Globus pallidus (tissue), 1 donor: ENCODE measurements at places on chromosomes 4 and X.
A peak's percentile ranks its signal among the peaks of the same experiment; 100 is the strongest.

DNA sequence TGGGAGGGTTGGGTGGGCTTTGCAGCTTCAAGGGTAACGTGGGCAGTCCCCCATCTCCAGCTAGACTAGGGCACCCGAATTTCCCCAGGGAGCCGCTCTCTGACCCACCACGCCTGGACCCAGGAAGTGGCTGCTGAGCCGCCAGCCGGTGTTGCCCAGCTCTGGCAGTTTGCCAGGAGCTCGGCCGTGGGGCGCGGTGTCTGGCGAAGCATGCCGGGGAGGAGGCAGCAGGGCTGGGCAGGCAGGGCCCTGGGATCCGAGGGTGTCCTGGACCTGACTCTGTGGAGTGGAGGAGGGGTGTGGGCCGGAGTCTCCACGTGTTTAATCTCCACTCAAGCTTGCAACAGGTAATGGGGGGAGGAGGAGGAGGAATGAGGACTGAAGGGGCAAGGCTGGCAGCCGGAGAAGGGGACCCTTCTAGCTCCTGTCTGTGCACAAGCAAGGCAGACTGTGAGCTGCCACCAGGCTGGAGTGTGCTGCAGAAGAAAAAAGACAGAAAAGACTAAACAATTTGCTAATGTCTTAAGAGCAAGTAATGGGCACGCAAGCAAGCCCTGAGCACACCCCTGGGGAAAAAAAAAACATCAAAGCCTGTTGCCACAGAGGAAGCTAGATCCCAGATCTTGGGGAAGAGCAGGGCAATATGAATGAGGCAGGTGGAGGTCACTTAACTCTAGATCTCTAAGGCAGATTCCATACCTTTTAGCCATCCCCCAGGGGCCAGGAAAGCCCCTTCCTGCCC lies 2.4 kb downstream of the LONRF3 start:
- DNase-seq: no peak

GRCh38 chrX:32893751-32894150 lies 317.6 kb downstream of the DMD start:
- DNase-seq: no peak

GRCh38 chr4:160352637-160353036 lies 1249.8 kb downstream of the RAPGEF2 start:
- no peak for DNase-seq

DNA sequence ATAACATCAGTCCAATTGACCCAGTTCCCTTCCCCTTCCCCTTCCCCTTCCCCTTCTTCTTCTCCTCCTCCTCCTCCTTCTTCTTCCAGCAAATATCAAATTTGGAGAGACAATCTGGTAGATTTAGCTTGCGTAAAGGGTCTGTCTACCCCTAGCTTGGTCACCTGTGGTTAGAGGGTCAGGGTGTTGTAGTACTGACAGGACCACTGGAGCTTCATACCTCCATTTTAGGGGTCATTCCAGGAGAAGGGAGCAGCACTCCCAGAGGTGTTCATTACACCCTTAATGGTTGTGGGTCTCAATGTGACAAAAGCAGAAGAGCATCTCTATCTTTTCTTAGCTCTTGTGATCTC lies 3.7 kb upstream of the FGB start:
- no peak for DNase-seq

- DNase-seq: no peak
Observed at GRCh38 chr4:122577189-122577553, 43.7 kb downstream of the IL21 start.

DNA sequence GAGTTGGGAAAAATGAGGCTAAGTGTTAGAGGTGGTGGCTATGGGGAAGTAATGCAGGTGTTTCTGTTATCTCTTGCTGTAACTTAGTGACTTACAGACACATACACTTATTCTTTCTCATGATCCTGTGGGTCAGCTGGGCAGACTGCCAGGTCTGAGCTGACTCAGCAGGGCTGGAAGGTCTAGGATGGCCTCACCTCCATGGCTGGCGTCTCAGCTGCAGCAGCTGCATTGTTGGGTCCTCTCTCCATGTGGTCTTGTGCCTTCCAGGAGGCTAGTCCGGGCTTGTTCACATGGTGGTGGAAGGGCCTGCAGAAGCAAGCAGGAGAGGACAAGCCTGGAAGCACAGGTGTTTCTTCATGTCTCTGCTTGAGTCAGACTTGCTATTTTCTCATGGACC lies 172.7 kb downstream of the NHS start:
- DNase-seq: no peak

DNA sequence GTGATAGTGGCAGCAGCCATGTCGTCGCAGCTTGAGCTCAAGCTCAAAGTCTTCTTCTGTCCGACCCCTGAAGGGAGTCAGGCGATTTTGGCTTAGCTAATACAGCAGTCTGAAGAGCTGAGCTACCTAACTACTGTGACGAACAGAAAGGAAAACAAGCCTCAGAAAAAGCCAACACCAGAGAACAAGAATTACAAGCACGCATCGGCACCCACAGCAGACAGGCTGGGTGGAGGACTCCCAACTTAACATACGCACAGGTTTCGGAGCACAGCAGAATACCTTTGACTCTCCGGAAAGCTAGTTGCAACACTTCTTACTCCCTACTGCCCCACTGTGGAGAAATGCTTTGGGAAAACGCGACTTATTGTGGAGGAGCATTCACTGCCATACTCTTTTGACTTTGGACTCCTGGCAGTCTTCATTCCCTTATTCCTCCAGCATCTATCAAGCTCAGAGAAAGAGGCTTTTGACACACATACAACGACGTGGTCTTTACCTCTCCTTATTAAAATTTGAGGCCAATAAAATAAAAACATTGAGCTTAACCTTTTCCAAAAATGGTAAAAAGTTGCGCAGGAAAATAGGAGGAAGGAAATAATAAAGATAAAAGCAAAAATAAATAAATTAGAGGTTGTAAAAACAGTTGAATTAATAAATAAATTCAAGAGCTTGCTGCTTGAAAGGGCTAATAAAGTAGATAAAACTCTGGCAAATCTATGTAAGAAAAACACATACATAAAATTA lies 41.3 kb upstream of the GPC3 start:
- peak; percentile 4 for DNase-seq

GRCh38 chr4:174461466-174462106 lies 60.7 kb downstream of the HPGD start:
- no peak for DNase-seq

DNA sequence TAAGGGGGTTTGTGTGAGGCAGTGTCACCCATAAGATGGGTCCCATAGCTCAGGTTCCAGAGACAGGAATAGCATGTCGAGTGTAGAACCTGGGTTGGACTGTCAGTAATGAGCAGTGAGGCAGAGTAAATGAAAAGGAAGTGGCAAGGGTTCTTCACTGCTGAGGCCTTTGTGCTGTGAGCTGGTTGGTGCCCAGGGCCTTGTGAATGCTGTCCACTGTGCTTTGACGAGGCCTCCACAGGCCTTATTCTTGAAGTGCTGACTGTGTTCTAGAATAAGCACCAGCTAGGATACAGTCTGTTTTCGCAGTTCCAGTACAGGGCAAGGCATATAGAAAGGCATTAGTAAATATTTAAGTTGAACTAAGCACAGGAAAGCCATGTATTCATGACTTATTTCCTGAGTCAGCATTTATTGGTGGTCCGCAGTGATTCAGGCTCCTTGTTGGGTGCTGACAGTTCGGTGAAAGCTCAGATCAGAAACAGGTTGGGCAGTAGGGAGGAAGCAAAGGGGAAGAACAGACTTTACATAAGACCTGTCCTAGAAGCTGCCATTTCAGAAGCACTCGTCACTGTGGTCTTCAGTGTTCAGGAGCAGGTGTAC lies 25.6 kb upstream of the TADA2B start:
- peak; percentile 50 for DNase-seq

DNA sequence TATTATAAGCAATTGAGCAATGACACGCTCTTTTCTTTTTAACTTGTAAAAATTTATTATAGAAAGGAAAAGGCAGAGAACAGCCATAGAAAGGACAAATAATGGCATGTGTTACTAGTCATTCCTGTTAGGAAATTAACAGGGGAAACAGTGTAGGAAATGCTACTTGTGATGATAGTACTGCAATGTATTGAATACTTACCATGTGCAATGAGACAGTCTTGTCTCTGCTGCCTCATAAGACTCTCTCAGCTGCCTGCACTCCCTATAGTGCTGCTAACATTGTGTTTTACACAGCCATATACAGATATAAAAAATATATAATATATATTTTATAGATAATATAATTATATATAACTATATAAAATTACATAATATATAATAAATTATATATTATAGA lies 62.3 kb upstream of the SHOX start:
- DNase-seq: no peak

- DNase-seq: peak; percentile 88
Observed at GRCh38 chrX:123961268-123962005, at the start of gene STAG2. TSS of gene STAG2 (plus strand) at chrX:123961706. CDS start at chrX:124022628, 60,922 bp downstream.

DNA sequence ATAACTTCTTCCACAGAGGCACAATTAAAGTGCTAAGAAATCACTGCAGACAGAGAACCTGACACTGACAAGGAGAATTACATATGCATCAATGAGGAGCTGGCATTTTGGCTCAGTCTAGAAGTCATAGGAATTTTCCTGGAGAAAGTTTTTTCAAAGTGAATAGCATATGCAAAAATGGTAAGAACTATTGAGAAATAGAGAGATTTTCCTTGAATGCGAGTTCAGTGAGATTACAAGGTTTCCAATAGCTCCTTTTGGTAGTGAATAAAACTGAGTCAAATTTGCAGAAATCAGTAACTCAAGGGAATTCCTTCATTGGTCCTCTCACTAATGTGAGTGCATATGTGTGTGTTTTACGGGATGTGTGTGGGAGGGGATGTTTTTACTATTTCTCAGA lies 557.5 kb downstream of the PPARGC1A start:
- DNase-seq: no peak

DNA sequence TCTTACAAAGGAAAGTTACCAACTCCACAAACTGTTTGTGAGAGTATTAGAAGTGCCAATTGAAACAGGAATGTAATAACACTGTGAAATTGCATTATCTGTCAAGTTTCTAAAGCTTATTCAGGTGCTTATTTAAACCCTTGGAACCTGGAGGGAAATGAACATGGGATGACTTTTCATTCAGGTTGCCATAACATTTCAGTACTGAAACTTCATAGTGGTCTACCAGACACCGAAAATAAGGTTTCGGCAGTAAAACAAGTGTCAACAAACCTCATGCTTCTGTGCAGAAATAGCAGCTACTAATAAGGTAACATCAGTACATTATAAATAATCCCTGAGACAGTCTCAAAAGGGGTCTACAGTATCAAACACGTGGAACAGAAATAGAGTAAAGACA lies 890.7 kb upstream of the INTU start:
- DNase-seq: no peak

GRCh38 chr4:115117651-115118050 lies 4.2 kb upstream of the NDST4 start:
- no peak for DNase-seq

DNA sequence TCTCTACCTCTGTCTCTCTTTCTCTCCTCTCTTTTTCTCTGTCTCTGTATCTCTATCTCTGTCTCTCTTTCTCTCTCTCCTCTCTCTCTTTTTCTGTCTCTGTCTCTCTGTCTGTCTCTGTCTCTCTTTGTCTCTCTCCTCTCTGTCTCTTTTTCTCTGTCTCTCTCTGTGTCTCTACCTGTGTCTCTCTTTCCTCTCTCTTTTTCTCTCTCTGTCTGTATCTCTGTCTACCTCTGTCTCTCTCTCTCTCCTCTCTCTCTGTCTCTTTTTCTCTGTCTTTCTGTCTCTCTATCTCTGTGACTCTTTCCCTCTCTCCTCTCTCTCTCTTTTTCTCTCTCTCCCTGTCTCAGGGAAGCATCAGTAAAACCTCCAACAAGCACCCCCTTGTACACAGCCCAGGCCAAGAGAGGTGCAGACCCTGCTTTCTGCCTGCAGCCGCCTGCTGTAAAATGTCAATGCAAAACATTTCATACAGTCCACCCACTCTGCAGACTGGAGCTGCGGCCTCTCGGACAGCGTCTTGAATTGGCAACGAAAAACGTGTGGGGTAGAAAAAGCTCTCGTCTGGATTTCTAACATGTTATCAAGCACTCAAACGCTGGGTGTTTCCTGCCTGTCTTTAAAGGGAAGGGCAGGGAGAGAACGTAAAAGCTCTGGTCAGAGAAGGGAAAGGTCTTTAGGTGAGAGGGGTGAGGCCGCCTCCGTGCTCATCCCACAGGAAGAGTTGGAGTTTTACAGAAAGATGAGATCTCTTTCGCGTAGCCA lies 3.7 kb upstream of the SHOX start:
- no peak for DNase-seq

- no peak for DNase-seq
Observed at GRCh38 chr4:163353054-163353453, 9.4 kb downstream of the NPY5R start.

DNA sequence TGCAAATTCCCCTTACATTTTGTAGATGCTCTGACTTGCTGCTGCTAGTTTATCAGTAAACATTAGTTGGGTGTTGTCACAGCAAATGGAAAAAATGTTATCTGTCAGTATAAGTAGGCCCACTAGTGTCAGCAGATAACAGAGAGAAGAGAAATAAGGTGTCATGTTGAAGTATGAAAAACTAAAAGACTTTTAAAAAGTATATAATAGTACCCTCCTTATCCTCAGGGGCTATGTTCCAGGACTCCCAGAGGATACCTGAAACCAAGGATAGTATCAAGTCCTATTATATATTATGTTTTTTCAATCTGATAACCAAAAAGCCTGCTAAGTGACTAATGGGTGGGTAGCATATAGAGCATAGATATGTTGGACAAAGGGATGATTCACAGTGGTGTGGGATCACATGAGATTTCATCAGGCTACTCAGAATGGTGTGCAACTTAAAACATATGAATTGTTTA lies 11.6 kb upstream of the BMP2K start:
- no peak for DNase-seq

DNA sequence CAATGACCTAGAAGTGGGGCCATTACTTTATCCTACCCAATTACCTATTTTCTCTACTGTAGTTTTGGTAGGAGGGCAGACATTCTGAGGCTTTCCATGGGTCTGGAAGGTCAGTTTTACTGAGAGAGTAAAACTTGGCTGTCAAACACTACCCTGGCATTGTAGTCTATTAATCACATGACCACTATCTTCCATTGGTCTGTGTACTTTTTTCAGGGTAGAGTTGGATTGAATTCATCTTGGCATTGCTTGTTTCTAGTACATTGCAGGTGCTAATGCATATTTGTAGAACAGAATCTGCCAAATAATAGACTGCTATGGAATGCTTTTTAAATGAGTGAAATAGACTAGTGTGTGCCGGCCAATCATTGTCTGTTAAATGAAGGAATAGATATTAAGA lies 271.9 kb downstream of the STIM2 start:
- DNase-seq: no peak

DNA sequence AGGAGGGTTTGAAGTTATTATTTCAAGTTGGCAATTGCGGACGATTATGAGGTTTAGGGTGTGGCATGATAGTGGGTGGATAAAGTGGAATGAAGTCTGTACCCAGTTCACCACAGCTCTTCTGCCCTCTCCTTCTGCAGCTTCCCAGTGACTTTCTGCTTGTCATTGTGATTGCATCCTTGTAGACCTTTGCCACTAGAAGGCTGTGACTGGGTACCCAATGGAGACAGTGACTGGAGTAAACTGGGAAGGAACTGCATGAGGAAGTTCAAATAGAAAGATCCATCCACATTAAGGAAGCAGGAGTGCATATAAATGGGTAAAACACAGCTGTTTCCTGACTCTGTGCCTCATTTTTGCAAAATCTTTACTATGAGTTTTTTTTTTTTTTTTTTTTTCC lies 53.5 kb upstream of the SPANXN3 start:
- no peak for DNase-seq
